Muscle of leg (tissue), 16 donors: ENCODE measurements at places on chromosomes 1 and 21.

DNA sequence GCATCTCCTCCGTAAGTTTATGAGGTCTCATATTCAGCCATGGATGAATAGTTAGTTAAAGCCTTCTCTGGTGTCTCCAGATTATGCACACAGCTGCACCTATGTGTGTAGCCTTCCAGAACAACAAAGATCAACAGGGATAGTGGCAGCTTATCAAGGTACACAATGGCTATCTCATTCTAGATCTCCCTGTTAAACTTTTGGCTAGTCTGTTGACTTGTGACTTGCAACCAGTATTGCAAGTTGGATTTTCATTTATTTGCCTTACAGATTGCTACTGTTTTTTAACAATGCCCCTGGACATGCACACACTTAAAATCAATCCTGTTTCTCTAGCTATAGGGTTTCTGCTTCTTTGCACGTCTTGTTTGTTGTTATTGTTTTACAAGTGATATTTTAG, 363.2 kb downstream of the OMA1 start:
- no peak overlapping the region for H3K4me3 ChIP-seq
- H3K27ac ChIP-seq: no peak overlapping the region
- H3K4me1 ChIP-seq: no peaks in the 10 kb centered on the region
- no peak for DNase-seq

- no peaks in the 10 kb centered on the region for H3K27me3 ChIP-seq
- no peak overlapping the region for H3K4me3 ChIP-seq
- DNase-seq: no peak
- H3K4me1 ChIP-seq: no peaks in the 10 kb centered on the region
- H3K36me3 ChIP-seq: no peaks in the 10 kb centered on the region
Observed at GRCh38 chr1:243984788-243985187, 66.3 kb upstream of the ZBTB18 start.

- no peak overlapping the region for H3K4me3 ChIP-seq
- H3K27me3 ChIP-seq: no peaks in the 10 kb centered on the region
- H3K4me1 ChIP-seq: no peaks in the 10 kb centered on the region
- DNase-seq: no peak
Observed at GRCh38 chr1:219220945-219221344, 47.3 kb downstream of the LYPLAL1 start.

- H3K27me3 ChIP-seq: no peaks in the 10 kb centered on the region
- no peak overlapping the region for H3K27ac ChIP-seq
- no peaks in the 10 kb centered on the region for H3K4me1 ChIP-seq
- DNase-seq: no peak
- no peaks in the 10 kb centered on the region for H3K36me3 ChIP-seq
Observed at GRCh38 chr1:198662821-198663220, 24.0 kb downstream of the PTPRC start.

GRCh38 chr1:46681333-46682034, 9.8 kb downstream of the TEX38 start:
- H3K36me3 ChIP-seq: peaks cover 48% of the 10 kb centered on the region
- H3K4me3 ChIP-seq: no peak overlapping the region
- DNase-seq: no peak
- H3K27ac ChIP-seq: no peak overlapping the region
- H3K4me1 ChIP-seq: no peaks in the 10 kb centered on the region

GRCh38 chr1:53483656-53484055, 24.5 kb downstream of the DMRTB1 start:
- no peak overlapping the region for H3K4me3 ChIP-seq
- no peaks in the 10 kb centered on the region for H3K36me3 ChIP-seq
- H3K27me3 ChIP-seq: peaks cover 33% of the 10 kb centered on the region
- peaks cover 3% of the 10 kb centered on the region for H3K4me1 ChIP-seq
- no peak overlapping the region for H3K27ac ChIP-seq
- DNase-seq: no peak
